ENCODE measurements at places on chromosomes 13 and 19.
A peak's percentile ranks its signal among the peaks of the same experiment; 100 is the strongest.

DNA sequence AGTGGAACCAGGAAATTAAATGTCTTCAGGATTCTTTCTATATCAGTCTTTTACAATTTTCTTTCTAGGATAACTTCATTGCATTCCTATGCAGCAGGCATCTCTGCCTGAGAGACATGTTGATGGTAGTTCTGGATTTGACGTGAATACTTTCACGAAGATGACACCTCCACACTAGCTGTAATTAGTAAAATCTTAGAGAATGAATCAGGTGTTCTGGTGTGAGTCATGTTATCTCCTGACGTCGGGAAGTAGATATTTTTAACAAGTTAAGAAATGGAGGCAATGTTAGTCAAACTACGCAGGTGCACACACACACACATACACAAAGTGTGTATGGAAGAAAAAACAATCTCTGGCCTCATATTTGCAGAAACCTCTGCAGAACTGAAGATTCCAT is 1661.3 kb upstream of the MIR17HG start:
- no peaks in the 10 kb centered on the region for H3K27me3 ChIP-seq
- H3K36me3 ChIP-seq: no peaks in the 10 kb centered on the region
- no peak for DNase-seq
- no peak overlapping the region for H3K27ac ChIP-seq
- H3K4me1 ChIP-seq: no peaks in the 10 kb centered on the region

DNA sequence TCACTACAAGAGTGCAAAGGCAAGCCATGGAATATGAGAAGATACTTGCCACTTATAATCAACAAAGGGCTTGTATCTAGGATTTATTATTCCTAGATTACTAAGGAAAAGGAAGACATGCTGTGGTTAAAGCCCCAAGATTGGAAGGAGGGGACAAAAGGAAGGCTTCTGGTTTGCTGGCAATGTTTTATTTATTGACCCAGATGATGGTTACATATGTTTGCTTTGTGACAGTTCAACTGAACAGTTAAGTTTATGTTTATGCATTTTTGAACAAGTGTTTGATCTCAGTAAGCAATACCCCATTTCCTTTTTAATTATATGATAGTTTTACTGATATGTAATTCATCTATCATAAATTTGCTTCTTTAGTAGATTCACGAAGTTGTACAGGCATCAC is 40.3 kb downstream of the CDADC1 start:
- H3K4me3 ChIP-seq: no peak overlapping the region
- H3K27ac ChIP-seq: no peak overlapping the region
- H3K27me3 ChIP-seq: no peaks in the 10 kb centered on the region

GRCh38 chr13:44104197-44104490 is 224.4 kb downstream of the LACC1 start:
- no peaks in the 10 kb centered on the region for H3K4me1 ChIP-seq
- H3K4me3 ChIP-seq: no peak overlapping the region
- no peak for DNase-seq
- no peak overlapping the region for H3K27ac ChIP-seq
- peaks cover 2% of the 10 kb centered on the region for H3K36me3 ChIP-seq

- peaks cover 60% of the 10 kb centered on the region for H3K27me3 ChIP-seq
- no peak for DNase-seq
- H3K4me1 ChIP-seq: peaks cover 3% of the 10 kb centered on the region
- no peak within 1 kb of the TSS for H3K27ac ChIP-seq
- no peak within 1 kb of the TSS for H3K4me3 ChIP-seq
Observed at GRCh38 chr13:93226623-93227279, at the start of gene GPC6. Gene GPC6, plus strand, starts transcription at chr13:93226807.

GRCh38 chr13:94706843-94707399 is 5.4 kb downstream of the SOX21 start:
- H3K4me3 ChIP-seq: no peak overlapping the region
- H3K36me3 ChIP-seq: peaks cover 2% of the 10 kb centered on the region
- H3K4me1 ChIP-seq: peaks cover 17% of the 10 kb centered on the region

GRCh38 chr19:55285229-55285890 is 1.6 kb downstream of the BRSK1 start:
- H3K4me3 ChIP-seq: peak overlapping the region; percentile 10
- peaks cover 15% of the 10 kb centered on the region for H3K4me1 ChIP-seq
- DNase-seq: no peak
- H3K27me3 ChIP-seq: peaks cover 4% of the 10 kb centered on the region
- H3K36me3 ChIP-seq: no peaks in the 10 kb centered on the region

GRCh38 chr13:84126671-84127171 is 244.4 kb upstream of the SLITRK1 start:
- DNase-seq: peak; percentile 5
- H3K27ac ChIP-seq: no peak overlapping the region
- no peaks in the 10 kb centered on the region for H3K36me3 ChIP-seq
- H3K27me3 ChIP-seq: no peaks in the 10 kb centered on the region
- H3K4me3 ChIP-seq: no peak overlapping the region

GRCh38 chr19:40908976-40909375 is 26.9 kb upstream of the CYP2A7 start:
- peaks cover 3% of the 10 kb centered on the region for H3K36me3 ChIP-seq
- DNase-seq: no peak
- no peak overlapping the region for H3K4me3 ChIP-seq
- H3K27ac ChIP-seq: no peak overlapping the region
- H3K4me1 ChIP-seq: peaks cover 6% of the 10 kb centered on the region

DNA sequence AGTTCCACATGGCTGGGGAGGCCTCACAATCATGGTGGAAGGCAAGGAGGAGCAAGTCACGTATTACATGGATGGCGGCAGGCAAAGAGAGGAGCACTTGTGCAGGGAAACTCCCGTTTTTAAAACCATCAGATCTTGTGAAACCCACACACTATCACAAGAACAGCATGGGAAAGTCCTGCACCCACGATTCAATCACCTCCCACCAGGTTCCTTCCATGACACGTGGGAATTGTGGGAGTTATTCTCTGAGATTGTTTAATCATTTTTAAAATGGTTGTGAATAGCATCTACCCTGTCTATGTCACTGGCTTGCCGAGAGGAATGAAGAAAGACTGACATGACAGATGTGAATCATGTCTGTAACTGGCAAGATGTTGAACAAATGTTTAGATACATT is 301.7 kb downstream of the HS6ST3 start:
- H3K4me3 ChIP-seq: no peak overlapping the region
- DNase-seq: no peak
- H3K27ac ChIP-seq: no peak overlapping the region
- no peaks in the 10 kb centered on the region for H3K27me3 ChIP-seq
- no peaks in the 10 kb centered on the region for H3K4me1 ChIP-seq

DNA sequence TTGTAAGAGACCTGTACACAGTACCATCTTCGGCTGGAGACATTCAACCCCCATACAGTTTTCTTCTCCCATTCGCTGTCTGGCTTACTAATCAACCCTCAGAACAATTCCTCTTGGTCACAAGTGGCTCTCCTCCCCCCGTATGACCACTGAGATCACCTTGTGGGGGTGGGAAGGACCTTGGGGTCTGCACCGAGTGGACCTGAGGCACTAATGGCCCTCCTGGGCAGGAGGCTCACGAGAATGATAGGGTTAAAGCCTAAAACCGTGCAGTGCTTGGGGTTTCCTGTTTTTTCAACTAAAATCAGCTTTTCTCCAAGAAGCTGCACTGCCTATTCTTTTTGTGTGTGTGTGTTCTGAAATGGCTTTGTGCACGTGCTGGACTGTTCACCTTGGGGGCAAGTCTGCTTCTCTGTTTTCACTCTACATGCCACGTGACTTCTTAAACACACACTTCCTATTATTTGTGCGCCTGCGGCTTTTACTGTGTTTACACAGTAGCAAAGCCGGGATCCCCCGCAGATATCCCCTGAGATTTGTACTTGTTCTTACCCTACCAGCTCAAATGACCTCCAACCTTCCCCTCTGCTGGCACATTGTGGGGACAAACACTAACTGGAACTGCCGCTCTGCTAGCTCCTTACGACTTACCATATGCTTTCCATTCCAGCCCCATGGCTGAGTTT is 12.3 kb downstream of the RBM26 start:
- H3K27me3 ChIP-seq: no peaks in the 10 kb centered on the region
- no peak for DNase-seq
- H3K27ac ChIP-seq: peak overlapping the region; percentile 67
- H3K4me3 ChIP-seq: peak overlapping the region; percentile 37

DNA sequence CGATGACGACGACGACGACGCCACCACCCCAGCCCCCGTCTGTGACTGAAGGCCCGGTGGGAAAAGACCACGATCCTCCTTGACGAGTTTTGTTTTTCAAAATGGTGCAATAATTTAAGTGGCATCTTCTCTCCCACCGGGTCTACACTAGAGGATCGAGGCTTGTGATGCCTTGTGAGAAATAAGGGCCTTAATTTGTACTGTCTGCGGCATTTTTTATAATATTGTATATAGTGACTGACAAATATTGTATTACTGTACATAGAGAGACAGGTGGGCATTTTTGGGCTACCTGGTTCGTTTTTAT is 2.5 kb downstream of the KLF2 start:
- no peaks in the 10 kb centered on the region for H3K36me3 ChIP-seq
- peaks cover 31% of the 10 kb centered on the region for H3K27me3 ChIP-seq
- H3K27ac ChIP-seq: no peak overlapping the region
- H3K4me3 ChIP-seq: peak overlapping the region; percentile 47

DNA sequence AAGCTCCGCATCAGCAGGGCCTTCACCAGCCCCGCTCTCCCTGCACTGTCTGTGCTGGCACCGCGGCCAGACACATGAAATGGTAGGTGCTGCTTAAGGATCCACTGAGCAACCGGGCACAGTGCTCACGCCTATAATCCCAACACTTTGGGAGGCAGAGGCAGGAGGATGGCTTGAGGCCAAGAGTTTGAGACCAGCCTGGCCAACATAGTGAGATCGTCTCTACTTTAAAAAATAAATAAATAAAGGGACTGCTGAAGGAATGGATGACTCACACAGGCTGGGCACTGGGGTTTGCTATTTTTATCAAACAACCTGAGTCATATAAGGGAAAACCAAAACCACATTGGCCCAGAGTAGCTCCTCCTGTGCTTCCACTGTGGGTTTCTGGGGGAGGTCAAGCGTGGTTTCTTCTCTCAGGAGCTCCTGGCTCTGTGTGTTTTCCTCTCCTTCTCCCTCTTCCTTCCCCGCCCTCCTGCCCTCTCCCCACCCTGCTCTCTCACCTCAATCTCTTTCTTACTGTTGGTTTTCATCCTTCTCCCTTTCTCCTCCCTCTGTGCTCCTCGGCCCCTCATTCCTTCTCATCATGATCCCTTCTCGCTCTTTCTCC is 21.3 kb downstream of the VRK3 start:
- H3K4me3 ChIP-seq: peak overlapping the region; percentile 45
- H3K36me3 ChIP-seq: peaks cover 20% of the 10 kb centered on the region
- H3K4me1 ChIP-seq: peaks cover 22% of the 10 kb centered on the region
- peak; percentile 55 for DNase-seq
- no peaks in the 10 kb centered on the region for H3K27me3 ChIP-seq

DNA sequence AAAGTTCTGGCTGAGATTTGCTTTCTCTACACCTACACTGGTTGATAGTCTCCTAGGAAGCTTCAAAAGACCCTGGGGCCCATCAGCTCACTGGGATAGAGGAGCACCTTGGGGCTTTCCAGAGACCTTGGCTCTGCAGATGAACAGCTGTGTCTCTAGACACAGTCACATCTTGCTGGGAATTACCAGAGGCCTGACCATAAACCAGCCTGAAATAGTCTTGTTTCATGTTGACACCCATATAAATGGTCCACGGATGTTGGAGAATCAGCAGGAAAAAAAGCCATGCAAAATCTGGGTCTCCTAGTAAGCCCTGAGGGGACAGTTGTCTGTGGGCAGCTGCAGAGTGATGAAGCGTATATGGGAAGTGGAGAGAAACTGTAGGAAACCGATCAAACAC is 207.6 kb downstream of the DNAJC15 start:
- no peaks in the 10 kb centered on the region for H3K36me3 ChIP-seq
- no peaks in the 10 kb centered on the region for H3K27me3 ChIP-seq
- no peak overlapping the region for H3K27ac ChIP-seq
- DNase-seq: no peak

DNA sequence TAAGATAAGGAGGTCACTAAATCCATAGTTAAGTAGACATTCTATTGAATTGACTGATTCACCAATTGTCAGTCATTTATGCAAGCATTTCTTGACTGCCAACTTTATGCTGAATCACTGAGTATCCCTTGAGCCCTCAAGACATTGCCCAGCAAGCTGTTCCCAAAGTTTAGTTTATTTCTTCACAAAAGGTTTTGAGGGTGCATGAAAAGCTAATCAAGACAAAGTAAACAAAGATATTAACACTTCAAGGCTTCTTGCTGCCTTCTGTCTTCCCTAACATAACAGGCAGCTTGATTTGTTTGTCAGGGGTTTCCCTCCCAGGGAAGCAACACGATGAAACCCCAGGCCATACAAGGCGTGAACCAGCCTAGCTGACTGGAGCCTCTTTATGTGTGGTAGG is 374.4 kb downstream of the SPRY2 start:
- no peaks in the 10 kb centered on the region for H3K27me3 ChIP-seq
- DNase-seq: no peak
- H3K4me1 ChIP-seq: no peaks in the 10 kb centered on the region
- H3K4me3 ChIP-seq: no peak overlapping the region
- no peaks in the 10 kb centered on the region for H3K36me3 ChIP-seq

GRCh38 chr19:55632463-55632834 is 8.1 kb upstream of the ZNF784 start:
- peaks cover 17% of the 10 kb centered on the region for H3K36me3 ChIP-seq
- peaks cover 3% of the 10 kb centered on the region for H3K27me3 ChIP-seq
- H3K4me3 ChIP-seq: no peak overlapping the region

GRCh38 chr13:102569488-102569887 is 27.3 kb upstream of the TPP2 start:
- DNase-seq: no peak
- peaks cover 20% of the 10 kb centered on the region for H3K27me3 ChIP-seq
- no peaks in the 10 kb centered on the region for H3K36me3 ChIP-seq
- no peak overlapping the region for H3K27ac ChIP-seq
- H3K4me3 ChIP-seq: no peak overlapping the region
- no peaks in the 10 kb centered on the region for H3K4me1 ChIP-seq

DNA sequence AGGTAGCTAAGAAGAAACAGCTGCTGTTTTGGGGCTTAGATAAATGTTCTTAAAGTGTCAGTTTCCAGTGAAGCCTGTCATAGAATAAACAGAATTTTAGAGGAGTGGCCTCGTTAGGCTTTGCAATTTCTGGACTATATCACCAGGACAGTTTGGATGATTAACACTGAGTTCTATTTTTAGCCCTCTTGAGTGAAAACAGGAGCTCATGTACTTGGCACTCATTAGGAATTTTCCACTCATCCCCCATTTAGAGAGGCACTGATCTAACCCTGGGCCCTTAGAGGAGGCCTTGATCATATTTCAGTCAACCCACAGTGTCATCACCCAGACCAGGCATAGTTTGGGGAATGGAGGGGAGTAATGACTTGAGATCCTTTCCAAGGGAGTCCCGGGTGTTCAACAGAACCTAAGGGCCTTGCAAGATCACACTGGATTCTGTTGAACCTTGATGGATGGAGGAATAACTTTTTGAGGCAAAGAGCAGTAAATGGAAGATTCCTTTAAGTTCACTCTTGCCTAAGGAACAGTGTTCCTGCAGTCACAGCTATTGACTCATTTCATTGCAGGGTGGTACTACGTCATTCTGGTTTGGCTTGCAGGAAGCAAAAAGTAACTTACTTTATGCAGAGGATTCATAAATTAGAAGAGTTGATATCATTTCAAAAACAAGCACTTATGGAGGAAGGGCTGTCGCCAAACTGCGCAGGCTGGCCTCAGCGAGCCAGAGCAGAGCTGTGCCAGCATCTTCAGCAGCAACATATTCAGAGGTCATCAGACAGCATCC is 160.2 kb downstream of the SLC7A1 start:
- peaks cover 16% of the 10 kb centered on the region for H3K27me3 ChIP-seq
- no peak for DNase-seq
- no peaks in the 10 kb centered on the region for H3K4me1 ChIP-seq

Data from activated naive CD8-positive, alpha-beta T cell treated with anti-CD3 and anti-CD28 coated beads for 36 hours (primary cell).